ENCODE measurements at places on chromosomes 1 and 21.

DNA sequence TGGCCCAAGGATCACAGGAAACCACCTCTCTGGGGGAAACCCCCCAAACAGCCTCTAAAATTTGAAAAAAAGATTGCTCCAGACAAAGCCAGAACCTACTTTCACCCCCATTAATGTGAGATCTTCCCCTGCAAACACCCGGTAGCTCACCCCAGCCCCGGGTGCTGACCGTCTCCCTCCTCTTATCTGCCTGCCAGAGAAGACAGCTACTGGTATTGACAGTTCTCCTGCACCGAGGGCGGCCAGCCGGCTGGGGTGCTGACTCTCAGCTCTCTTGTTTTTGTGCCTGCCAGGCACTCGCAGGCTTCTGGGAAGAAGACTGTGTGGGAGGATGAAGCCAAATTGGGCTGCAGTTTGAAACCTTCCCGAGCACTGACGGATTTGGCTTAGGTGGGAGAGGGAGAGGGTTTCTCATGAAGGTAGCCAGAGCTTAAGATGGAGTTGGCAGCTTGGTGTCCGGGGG is 48.2 kb downstream of the RASSF5 start:
- DNase-seq = peak; percentile 69

GRCh38 chr1:14852291-14852690 is 253.8 kb downstream of the KAZN start:
- no peak for DNase-seq

DNA sequence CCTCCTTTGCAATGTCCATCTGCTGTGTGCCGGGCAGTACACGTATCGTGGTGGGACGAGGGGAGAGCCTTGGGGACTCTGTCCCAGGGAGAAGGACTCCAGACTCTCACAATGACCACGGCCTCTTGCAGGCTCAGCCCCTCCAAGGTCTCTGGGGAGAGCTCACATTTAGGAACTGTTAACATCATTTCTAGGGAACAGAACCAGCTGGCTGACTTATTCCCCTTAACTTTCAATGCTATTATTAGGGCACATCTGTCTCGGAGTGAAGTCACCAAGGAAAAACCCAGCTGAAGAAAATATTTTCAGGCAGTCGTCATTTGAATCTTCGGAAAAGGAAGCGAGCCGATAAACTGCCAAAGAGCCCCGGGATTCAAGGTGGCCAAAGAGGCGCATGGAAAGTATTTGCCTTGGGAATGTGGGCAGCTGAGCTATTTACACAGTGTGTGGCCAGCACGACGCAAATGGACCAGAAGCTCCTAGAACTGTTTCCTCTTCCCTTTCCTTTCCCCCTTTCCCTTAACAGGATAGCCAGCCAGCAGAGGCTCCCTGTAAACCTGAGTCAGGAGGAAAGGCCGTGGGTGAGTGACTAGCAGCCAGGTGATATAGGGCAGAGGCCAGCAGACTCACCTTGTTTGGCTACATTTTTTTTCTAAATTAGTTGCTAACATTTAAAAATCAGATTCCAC is 74.5 kb downstream of the ITPKB start:
- DNase-seq = no peak

- no peak for DNase-seq
Measured at GRCh38 chr1:71324671-71325267, 243.9 kb upstream of the ZRANB2 start.

DNA sequence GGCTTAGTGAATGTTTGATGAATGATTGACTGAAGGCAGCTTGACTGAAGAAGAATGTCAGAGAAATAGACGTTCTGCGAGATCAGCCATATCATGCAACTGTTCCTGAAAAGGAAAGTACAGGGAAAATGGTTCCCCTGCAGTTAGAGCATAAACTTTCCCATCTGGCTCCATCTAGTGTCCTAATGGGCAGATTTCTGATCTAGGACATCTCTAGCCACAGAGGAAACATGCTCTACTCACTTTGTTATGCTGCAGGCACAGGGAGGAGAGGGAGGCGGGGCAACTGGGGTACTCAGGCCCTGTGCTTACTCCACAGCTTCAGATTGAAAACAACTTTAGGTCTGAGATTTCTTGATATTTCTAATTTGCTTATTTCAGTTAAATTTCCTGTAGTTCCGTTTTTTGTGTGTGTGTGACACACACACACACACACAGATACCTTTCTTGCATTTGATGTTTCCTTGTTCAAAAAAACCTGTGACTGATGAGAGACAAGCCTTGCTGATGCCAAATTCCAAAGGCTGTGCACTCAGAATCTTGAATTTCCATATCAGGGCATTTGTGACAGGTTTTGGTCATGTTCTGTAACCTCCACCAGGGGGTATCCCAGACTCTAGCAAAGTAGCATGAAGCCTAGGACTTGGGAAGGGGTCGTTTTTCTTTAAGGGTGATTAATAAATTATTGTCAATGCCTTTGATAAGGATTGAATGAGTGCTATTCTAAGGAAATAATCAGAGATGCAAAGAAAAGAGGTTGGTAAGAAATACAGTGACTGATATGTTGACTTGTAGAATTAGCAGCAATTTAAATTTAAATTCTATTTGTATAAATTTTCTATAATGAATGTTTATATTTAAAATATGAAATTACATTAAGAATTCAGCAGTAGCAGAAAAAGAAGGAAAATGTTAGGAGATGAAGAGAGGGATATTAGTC is 139.7 kb upstream of the BEND5 start:
- DNase-seq = no peak

DNA sequence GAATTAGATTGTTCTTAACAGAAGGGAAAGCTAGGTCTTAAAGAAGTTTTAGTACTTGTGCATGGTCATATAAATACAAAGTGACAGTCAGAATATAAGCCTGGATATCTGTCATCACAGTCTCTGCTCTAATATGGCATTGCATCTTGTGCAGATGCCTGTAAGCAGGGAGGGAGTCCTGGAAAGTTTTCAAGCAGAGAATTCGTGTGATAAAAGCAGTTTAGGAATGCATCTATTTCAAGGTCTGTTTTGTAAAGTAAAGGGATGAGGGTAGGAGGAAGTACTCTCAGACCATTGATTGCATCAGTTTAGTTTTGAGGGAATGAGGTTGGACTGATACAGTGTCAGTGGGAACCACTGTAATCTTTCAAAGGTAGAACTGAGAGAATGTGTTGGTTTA is 30.6 kb downstream of the IARS2 start:
- no peak for DNase-seq

- DNase-seq = no peak
Measured at GRCh38 chr1:236154126-236154525, 11.8 kb downstream of the GPR137B start.

GRCh38 chr1:41619511-41620364 is 135.3 kb upstream of the EDN2 start:
- DNase-seq = no peak

GRCh38 chr1:89068291-89068690 is 3.3 kb upstream of the GBP1 start:
- no peak for DNase-seq

DNA sequence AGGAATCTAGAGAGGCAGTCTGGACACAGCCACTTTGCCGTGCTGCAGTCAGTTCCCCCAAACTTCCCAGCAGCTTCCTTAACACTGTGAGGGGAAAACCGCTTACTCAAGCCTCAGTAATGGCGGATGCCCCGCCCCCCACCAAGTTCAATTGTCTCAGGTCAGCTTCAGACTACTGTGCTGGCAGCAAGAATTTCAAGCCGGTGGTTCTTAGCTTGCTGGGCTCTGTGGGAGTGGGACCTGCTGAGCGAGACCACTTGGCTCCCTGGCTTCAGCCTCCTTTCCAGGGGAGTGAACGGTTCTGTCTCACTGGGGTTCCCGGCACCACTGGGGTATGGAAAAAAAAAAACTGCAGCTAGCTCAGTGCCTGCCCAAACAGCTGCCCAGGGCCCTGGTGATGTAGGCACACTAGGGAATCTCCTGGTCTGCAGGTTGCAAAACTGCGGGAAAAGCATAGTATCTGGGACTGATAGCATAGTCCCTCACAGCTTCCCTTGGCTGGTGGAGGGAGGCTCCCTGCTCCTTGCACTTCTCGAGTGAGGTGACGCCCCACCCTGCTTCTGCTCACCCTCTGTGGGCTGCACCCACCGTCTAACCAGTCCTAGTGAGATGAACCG is 23.7 kb upstream of the HFM1 start:
- no peak for DNase-seq

DNA sequence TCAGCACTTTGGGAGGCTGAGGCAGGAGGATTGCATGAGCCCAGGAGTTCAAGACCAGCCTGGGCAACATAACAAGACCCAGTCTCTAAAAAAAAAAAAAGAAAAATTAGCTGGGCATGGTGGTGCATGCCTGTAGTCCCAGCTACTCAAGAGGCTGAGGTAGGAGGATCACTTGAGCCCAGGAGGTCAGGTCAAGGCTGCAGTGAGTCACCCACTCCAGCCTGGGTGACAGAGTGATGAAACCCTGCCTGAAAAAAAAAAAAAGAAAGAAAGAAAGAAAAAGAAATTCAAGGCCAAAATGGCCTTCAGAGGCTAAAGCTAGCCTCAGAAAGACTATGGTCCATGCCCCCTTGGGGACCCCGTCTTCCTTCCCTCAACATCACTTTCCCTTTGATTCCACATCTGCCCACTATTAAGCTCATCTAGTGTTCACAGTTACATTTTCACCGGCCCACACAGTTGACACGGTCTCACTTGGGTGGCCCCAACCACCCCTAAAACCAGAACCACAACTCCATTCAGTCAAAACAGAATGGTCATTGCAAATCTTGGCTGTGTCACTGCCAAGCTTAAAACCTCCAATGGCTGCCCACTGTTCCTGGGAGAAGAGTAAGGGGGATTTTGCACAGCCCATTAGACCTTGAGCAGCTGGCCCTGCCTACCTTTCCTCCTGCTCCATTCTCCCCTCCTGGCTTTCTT is 2.1 kb upstream of the CAPN8 start:
- no peak for DNase-seq

DNA sequence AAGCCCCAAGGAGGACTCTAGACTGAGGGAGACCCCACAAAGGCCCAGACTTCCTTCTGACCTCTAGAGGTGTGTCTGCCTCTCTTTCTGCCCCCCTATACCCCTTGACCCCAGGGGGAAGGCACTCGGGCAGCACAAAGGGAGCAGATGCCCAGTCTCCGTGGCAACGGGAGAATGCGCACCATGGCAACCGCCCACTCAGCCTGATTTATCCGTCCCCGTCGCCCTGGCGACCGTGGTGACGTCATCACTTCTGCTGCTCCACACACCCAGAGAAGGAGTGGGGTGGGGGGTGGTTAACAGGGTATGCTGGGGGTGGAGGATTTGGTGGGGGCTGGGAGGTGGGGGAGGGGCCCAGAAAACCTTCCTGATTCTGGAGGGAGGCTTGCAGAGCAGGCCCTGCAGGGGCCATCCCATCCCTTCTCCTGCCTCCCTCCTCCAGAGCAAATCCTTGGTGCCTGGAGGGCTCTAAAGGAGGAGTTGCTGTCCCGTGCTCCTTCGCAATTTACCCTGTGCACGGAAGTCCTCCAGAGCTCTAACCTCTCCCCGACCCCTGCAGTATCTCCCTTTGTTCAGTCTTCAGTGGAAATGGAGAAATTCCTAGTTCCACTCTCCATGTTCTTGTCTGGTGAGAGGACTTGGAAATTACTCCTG is 6.3 kb downstream of the CELF3 start:
- DNase-seq = peak; percentile 17

DNA sequence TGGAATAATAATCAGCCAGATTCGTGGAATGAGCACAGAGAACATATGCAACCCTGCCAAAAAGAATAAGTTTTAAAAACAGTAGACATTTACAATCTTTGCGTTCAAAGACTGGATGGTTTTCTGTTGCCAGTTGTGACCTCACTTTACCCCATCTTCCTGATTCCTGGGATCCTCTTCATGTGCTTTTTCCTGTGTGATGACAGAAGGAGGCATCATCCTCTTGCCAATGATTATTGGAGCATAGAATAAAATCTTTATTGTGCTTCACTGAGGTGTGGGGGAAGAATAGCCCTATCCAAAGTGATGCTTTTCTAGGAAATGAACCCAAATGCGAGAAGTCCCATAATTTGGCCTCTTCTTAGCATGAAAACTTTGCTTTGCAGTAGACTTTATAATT is 15.0 kb upstream of the BARHL2 start:
- DNase-seq = no peak
